Occipital lobe (tissue), 3 donors: ENCODE measurements at places on chromosomes 11 and 22.

DNA sequence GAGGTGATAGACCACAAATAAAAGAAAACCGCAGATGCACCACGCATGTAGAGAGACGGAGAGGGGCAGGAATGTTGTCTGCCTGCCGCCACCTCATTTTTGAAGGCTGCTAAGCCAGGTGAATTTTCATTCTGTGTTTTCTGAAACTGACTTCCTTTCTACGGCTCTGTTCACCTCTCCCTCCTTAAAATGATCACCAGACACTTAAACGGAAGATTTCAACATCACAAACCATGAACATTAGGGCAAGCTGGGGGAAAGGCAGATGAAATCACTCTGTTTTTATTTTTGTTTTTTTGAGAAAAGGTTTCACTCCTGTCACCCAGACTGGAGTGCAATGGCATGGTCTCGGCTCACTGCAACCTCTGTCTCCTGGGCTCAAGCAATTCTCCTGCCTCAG lies 232.4 kb downstream of the MIAT start:
- DNase-seq, result no peak

- no peak for DNase-seq
These were observed 41.7 kb downstream of the RIBC2 start for GRCh38 chr22:45455212-45455611.

- DNase-seq, result no peak
These were observed 38.4 kb upstream of the KLHL35 start for GRCh38 chr11:75471176-75471973.

GRCh38 chr22:49712195-49712791 lies 115.4 kb downstream of the BRD1 start:
- no peak for DNase-seq

DNA sequence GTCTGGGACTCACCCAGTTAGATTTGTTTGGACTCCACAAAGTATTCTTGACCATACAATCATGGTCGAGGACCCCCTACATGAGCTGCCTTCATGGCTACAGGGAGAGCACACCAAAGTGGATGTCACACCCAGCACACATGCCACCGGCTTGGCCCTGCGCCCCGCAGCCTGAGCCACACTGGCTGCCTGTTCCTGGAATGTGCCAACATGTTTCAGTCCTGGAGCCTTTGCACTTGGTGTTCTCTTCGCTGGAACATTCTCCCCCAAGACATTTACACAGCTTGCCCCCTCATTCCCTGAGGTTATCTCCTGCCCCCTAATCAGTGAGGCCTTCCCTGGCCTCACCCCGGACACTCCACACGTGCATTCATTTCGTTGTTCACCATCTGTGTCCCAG lies 46.0 kb downstream of the PPARA start:
- no peak for DNase-seq

GRCh38 chr11:82818409-82819043 lies 81.7 kb downstream of the PRCP start:
- no peak for DNase-seq

DNA sequence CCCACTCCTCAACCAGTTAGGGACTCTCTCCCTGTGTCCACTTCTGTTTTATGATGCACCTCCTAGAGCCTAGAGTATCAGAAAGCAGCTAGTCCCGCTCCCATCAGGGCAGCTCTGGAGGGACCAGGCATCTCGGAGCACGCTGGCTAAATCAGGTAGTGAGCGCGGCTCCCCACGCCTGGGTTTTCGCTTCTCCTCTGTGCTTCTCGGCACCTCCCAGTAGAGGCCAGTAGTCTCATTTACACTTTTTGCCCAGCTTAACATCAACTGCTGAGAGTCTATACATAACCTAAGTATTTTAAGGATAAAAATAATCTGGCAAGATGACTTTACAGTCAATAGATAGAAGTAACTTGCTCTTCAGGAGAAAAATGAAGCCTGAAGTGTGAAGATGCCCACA lies 473.8 kb downstream of the OPCML start:
- no peak for DNase-seq

GRCh38 chr11:118252688-118253087 lies 523 bp upstream of the MPZL3 start:
- no peak for DNase-seq

DNA sequence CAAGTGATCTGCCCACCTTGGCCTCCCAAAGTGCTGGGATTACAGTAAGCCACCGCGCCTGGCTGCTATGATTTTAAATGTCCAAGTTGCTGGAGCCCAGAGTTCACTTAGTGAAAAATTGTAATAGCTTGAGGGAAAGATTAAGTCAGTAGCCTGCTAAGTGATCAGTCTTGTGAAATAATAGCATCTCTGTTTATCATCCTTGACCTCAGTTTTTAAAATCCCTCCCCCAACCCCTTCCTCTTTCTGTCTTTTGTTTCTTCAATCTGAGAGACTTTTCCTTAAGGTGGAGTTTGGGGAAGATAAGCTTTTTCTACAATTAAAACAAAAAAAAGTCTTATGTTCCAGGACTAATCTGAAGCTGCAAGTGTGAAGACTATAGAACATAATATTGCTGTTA lies 6.4 kb downstream of the HIPK3 start:
- DNase-seq, result no peak

DNA sequence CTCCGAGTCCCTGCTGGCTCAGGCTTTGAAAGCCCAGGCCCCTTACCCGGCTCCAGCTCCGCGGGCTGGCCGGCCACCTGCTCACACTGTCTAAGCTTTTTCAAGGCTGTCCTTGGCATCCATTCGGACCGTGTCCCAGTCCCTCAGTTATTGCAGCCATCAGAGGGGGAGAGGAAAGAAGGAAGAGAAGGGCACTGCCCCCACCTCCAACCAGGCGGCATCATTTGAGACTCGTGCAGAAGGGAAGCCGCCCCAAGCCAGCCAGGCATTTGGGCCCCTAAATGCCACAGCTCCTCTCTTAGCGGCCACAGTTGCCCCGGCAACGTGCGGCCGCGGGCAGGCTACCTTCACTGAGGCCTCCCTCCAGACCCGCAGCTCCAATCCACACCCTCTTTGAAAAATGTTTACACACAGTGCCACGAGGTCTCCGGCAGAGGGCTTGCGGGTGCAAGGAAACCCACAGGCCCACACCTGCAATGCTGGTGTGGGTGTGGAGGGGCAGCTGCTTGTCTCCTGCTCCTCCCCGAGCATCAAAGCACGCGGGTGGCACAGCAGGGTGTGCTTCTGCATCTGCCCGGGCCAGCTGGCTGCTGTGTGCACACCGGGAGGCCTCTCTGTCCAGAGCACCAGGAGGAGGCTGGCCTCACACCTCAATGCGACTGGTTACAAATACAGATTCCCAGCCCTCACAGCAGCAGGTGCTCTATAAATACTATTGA lies 124.4 kb downstream of the CTTN start:
- no peak for DNase-seq

GRCh38 chr22:17436382-17436980 lies 67.2 kb downstream of the CECR2 start:
- DNase-seq, result no peak

- DNase-seq, result no peak
These were observed 18.6 kb upstream of the FOLR1 start for GRCh38 chr11:72173291-72173690.

GRCh38 chr11:96339706-96340554 lies 3.1 kb downstream of the MAML2 start:
- no peak for DNase-seq

DNA sequence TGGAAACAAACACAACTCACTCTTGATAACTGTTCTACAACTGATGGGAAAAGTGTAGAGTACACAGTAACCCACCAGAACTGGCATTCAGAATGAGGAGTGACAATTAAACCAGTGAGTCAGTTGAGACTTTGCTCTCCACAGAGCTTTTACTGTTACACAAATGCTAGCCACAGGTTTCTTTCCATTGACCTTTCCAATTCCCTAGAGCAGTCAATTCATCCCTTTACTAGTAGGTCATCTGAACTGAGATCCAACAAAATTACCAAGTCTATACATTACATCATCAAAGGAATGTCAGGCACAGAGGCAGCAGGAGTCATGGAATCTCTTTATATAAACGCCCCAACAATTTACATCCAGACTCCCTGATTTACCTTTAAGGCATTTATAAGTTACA lies 65.9 kb downstream of the PHF21A start:
- no peak for DNase-seq

- peak; percentile 40 for DNase-seq
These were observed 140.4 kb upstream of the TBCEL start for GRCh38 chr11:120883404-120884080.

- DNase-seq, result no peak
These were observed 211.9 kb downstream of the BLID start for GRCh38 chr11:121904148-121904547.

DNA sequence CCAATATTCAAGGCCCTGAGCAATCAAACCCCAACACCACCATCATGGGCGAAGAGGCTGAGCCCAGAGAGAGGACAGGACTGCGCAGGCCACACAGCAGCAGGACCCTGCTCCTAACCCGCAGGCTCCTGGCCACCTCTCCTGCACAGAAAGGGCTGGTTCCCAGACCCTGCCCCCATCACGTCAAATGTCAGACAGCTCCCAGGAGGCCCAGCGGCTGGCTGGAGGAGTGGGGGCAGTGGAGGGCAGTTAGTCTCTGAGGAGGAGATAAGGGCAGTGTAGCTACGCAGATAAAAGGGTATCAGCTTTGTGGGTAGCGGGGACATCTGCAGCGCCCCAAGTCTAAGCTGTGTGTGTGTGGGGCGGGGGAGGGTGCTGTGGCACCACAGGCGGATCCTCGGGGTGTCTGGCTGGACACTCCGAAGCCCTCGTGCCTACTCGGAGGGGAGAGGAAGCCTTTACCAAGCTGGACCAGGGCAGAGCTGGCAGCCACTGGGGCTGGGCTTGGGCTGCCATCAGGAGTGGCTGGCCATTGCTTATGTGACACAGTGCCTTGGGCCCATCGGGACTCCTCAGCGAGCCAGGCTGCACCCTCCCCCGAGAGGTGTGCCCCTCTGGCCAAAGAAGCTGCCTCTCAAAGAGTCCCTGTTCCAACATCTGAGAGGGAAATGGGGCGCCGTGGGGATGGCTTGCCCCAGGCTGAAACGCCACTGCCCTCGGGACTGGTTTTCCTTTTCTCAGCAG lies 21.5 kb downstream of the FADS3 start:
- no peak for DNase-seq

- peak; percentile 72 for DNase-seq
These were observed 33.4 kb downstream of the APOL1 start for GRCh38 chr22:36286096-36286957.

GRCh38 chr11:109752212-109752825 lies 330.3 kb downstream of the C11orf87 start:
- DNase-seq, result no peak

DNA sequence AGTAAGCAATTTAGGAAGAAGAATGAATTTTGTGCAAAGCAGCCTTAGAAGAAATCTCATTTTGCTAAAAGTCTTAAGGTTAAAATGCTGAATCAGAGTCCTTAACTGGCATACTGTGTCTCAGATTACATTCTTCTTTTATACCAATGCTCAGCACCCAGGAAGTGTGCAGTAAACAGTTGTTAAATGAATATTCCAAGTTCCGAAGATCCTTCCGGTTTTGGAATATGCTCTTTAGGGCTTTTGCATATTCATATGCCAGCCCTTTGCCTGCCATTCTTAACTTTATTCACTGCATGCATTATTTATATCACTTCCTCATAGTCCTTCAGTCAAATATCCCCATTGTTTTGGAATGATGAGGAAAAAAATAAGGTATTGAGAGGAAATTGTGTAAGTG lies 242.0 kb downstream of the DDX10 start:
- DNase-seq, result no peak

GRCh38 chr11:107018219-107018901 lies at the start of gene GUCY1A2:
GUCY1A2 (minus strand) TSS chr11:107018476; CDS start chr11:107018055, 421 bp downstream.
- peak; percentile 54 for DNase-seq

- DNase-seq, result no peak
These were observed 47.8 kb downstream of the ALG9 start for GRCh38 chr11:111823629-111824028.

DNA sequence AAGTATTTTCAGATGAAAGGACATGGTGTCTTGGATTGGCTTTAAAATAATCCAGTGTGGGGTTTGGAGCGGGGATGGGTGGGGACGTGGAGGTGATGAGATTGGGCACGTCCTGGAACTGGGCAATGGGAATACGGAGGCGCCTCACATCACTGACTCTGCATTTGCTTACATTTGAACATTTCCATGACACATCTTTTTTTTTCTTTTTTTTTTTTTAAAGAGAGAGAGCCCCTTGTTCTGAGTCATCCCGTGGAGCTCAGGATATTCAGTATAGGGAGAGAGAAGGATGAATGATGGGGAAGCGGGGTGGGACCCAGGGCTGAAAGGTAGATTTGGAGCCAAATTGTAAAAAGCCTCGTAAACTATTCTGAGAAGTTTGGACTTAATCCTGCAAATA lies 142.7 kb downstream of the FBXO7 start:
- DNase-seq, result no peak
